Foreskin melanocyte (primary cell): ENCODE measurements at places on chromosomes 7 and 10.

DNA sequence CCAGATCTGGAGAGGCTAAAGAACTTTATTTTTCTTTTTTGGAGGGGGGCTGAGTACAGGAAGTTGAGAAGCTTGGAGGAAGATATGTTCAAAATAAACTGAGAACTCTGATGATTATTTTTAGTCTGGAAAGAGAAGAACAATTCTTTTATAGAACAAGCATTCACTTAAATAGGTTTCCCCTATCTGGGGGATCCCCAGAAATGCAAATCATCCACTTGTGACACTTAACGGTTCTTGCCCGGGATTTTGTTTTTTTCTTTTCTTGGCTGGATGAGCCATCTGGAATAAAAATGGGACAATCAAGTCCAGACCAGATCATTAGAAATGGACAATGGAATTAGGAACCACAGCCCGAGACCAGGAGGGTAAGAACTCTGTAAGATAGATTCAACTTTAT, 95.9 kb upstream of the EGR2 start:
- no peak for DNase-seq

- DNase-seq: peak; percentile 62
Observed at GRCh38 chr10:115092555-115093285, 445 bp upstream of the ATRNL1 start.

DNA sequence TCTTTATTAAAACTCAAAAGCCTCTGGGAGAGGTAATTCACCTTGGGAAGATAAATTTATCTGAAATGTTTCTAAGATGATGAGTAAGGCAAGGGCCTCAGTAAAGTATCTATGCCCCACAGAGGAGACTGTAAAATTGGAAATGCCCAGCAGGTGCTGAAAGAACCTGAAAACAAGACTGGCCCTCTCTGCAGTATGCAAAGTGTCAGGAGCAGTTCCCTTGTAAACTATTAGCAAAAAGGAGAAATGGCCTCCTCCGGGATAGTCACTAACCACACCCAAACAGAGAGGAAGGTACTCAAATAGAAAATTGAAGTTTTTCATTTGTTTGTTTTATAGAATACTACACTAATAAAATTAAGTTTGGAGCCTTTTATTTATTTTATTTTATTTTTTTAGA, 81.2 kb downstream of the FZD1 start:
- DNase-seq: no peak

DNA sequence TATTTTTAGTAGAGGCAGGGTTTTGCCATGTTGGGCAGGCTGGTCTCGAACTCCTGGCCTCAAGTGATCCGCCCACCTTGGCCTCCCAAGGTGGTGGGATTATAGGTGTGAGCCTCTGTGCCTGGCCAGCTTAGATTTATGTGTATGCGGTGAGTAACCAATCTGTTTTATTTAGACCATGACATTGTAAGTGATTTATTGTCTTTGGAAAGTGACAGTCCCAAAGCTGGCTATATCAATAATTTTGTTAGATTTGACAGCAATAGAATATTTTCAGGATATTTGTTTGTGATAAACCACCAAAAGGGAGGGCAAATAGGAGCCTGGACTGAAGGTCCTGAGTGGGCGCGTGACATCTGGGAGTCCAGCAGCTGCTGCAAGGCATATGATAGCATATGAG, 75.7 kb downstream of the XRCC2 start:
- DNase-seq: no peak
